ENCODE measurements at places on chromosomes 13 and 19. TPM values are rescaled to one million over a fixed set of nuclear protein-coding genes. Genes with fewer than 3 reads are reported as not detected.

- DNase-seq = no peak
Observed at GRCh38 chr13:45108716-45109101, 11.6 kb upstream of the GTF2F2 start.

DNA sequence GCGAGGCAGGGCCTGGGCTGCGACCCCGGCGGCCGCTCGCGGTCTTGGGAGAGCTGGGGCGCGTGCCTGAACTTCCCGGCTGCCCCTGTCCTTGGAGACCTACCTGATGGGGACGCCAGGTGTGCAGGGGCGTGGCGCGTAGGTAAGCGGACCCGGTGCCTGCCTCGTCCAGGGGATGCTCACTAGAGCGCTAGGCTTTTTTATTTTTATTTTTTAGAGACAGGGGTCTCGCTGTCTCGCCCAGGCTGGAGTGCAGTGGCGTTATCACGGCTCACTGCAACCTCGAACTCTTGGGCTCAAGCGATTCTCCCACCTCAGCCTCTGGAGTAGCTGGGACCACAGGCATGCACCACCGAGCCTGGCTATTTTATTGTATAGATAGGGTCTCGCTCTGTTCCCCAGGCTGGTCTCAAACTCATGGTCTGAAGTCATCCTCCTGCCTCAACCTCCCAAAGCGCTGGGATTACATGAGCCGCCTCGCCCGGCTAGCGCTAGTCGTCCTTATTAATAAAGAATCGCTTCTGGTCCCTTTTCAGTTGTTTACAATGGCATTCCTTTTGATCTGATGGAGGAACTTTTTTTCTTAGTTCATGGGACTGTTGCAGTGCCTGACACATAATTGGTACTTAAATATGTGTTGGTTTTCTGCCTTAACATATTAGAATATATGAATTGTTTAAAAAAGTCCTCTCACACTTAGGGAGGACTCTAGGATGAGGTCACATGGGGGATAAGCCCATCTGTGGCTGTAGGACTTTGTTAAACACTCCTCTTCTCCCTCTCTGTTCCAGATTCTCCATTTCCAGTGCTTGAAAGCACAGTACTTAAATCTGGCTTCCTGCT, 812 bp downstream of the DPY19L3 start:
- DNase-seq = no peak

DNA sequence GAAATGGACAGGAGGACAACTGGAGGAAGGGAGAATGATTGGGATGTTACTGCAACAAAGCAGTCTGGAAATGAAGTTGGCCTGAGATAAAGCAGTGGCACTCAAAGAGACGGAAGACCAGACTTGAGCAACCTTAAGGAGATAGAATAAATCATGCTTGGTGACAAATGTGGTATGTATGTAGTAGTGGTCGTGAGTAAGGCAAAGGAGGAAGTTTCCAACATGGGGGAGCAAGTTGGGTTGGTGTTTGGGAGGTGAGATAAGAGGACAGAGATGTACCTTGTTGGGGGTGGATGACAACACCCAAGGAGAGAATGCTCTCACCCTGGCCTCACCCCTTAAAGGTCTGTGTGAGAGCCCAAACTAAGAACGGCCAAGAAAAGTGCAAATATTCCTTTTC, 420.5 kb downstream of the DIAPH3 start:
- DNase-seq = no peak

- no peak for DNase-seq
Observed at GRCh38 chr13:75146436-75146835, 335.5 kb downstream of the TBC1D4 start.

- DNase-seq = no peak
Observed at GRCh38 chr13:58587183-58587582, 955.6 kb downstream of the PCDH17 start.

DNA sequence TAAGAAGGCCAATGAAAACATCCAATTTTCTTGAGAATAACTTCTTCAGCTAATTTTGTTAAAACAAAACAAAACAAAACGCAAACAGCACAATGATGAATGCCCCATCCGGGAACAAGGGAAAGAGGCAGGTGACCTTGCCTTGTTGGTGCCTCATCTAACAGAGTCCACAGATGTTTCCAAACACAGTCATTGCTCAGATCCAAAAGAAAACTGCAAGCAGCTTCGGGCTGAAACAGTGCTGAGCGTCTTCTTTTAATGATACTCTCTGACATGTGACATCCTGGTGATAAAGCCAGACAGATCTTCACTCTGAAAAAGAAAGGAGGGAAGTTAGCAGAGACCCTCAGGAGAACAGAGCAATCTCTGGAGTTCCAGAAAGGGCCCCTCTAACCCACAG, 30.4 kb downstream of the IRS2 start:
- no peak for DNase-seq

DNA sequence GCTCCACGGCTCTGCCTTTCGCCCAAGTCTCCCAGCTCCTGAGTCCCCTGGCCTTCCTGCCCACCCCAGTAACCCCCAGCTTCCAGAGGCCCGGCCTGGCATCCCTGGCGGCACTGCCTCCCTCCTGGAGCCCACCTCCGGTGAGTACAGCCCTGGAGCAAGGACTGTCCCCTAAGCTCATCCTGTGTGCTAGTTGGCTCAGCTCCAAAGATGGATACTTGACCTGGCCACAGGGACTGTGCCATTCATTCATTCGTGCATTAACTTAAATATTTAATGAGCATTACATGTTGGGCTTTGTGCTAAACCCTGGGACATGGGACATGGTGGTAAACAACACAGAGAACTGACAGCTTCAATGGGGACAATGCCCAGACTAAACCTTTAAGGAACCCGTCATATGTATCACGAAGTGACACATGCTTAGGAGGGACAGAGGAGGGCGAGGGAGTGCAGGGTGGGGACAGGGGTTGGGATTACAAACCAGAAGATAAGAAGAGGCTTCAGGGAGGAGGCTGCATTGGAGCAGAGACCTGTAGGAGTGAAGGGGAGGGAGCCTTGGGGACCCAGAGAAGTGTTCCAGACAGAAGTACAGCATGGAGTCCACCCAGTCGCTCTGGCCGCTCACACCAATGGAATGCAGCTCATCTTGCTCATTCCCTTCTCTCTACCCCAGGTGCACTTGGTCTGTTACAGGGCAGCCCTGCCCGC, 6.9 kb upstream of the OVOL3 start:
- DNase-seq = no peak

DNA sequence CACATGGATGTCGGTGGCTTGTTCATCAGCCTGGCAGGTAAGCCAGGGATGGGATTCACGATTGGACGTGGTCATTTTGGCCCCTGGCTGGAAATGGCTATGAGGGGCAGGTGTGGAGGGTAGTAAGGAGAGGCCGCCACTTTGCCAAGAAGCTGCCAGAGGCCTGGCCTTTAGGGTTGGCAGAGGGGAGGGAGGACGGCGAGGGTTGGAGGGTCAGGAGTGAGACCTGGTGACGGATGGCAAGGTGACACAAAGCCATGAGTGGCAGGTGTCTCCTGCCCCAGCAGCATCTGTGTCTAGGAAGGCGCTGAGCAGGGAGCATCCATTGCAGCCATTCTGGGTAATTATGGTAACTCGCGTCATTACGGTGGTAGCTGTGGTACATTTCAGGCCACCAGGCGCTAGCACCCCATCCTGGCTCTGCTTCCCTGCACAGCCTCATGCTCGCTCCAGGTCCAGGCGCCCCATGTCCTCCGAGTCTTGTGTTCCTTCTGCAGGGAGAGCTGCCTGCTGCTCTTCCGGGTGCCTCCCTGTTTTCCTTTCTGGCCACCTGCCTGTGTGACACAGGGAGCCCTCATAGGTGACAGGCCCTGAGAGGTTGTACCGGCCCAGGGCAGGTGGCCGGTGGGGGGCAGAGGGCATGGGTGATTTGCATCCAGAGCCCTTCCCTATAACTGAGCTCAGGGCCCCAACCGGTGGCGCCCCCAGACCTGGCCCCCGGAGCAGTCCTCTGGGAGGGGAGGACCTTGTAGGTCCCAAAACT, 4.2 kb downstream of the SSBP4 start:
- no peak for DNase-seq

DNA sequence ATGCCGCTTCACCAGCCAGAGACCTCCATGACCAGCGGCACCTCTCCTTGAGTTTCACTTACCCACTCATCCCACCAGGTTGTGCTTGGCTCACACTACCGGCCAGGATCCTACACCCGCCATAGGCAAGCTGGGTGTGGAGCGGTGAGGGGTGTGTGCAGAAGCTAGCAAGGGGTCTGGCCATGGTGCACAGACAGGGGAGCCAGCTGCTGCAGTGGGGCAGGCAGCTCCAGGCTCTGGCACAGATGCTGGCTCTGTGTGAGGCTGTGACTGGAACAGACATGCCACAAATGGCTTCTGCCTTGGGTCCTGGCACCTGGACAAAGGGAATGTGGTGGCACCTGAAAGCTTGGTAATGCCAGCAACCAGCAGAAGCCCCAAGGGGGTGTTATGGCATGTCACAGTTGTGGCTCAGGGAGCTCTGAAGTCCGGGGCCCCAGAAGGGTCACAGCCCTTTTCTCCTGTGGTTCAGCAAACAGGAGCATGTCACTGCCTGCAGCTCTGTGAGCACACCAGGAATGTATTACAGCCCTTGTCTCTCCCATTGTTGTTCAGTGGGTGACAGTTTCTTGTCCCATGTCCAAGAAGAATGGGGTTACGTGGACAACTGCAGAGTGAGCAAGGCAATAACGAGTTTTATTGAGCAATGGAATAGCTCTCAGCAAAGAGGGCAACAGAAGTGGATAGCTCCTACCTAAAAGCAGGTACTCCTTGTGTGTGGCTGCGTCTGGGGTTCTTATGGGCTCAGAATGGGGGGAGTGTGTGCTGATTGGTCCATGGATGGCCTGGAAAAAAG, 2791.0 kb upstream of the PCDH20 start:
- no peak for DNase-seq

GRCh38 chr19:45927565-45928261, 13.1 kb upstream of the NANOS2 start:
- DNase-seq = peak; percentile 85

GRCh38 chr19:34135054-34135800, 37.1 kb upstream of the LSM14A start:
- DNase-seq = peak; percentile 50

DNA sequence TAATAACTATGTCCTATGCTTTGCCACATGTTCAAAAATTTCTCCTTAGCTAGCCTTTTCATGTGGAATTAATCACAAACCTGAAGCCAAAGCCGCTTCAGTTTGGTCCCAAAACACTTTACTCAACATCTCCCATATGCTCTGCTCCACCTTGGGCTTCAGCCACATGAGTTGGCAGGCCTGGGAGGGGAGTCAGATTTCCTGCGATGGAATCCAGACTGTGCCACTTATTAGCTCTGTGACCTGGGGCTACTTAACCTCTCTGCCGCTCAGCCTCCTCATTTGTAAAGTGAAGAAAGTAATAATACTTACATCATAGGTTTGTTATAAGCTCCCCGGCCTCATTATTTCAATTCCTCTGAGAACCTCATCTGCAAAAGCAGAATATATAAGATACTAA, 272.0 kb downstream of the LMO7 start:
- no peak for DNase-seq

DNA sequence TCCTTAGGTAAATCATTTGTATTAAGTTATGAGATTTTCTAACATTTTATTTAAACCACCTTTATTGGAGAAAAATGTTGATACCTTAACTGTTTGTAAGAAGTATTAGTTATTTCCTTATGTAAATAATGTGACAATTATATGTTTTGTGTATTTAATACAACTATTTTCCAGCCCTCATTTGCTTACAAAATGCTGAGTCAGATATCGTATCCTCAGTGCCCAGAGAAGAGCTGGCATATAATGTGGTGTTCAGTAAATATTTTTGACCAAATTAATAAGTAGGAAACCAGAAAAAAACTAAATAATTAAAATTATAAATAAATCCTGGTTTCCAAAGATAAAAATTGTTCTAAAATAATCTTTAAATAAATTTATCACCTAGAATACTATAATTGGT, 140.2 kb upstream of the PCDH17 start:
- DNase-seq = no peak

DNA sequence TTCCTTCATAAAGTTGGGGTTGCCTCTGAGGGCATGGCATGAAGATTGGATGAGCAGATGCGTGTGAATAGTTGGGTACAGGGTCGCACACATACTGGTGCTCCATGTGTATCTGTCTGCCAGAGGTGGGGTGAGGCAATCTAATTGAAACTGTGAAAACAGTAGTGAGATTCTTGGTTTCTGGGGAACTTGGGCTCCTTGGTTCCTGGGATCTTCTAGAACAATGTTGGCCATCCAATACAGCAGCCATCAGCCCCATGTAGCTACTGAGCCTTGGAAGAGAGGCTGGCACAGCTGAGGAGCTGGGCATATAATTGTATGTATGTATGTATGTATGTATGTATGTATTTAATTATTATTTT, 616 bp downstream of the FCHO1 start:
- DNase-seq = no peak

- no peak for DNase-seq
Observed at GRCh38 chr13:84972907-84973306, 826.3 kb downstream of the SLITRK6 start.

DNA sequence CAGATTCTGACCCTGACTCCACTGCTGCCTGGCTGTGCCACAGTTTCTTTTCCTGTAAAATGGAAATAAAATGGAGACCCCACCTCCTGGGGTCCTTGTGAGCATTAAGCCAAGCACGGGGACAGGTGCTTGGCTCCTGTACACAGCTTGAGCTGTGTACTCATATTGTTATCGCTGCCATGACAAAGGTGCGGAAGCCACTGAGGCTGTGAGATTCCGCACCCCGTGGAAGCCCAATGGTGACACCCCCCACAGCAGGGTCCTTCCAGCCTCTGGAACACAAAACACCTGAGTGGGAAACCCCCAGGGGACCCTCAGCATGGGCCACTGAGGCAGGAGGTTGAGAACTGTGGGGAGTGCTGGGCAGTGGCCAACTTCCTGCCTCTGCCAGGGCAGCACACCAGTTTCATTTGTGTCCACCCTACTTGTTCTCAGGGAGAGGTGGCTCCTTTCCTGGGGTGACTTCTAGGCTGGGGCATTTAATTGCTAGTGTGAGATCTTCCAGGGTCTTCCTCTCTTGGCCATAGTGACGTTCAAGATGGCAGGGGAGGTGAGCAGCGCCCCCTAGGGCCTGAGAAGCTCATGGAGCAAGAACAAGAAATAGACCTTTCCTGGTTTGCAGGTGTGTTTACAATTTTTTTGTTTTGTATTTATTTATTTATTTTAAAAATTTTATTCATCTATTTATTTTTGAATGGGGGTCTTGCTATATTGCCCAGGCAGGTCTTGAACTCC, 5.4 kb upstream of the JSRP1 start:
- no peak for DNase-seq

SOX1 gene
- 3.4 TPM for total RNA-seq

ZNF556 gene
- total RNA-seq = 0.20 TPM

ACP7 gene
- not detected for total RNA-seq

SBSN gene
- total RNA-seq = not detected

IZUMO4 gene
- not detected for total RNA-seq

ZNF816 gene
- 15.9 TPM for total RNA-seq

MEIS3 gene
- 41.7 TPM for total RNA-seq

ZNF615 gene
- 5.2 TPM for total RNA-seq
